ENCODE measurements at places on chromosomes 2 and 18.

- DNase-seq: no peak
Observed at GRCh38 chr18:10659000-10659399, 133.2 kb downstream of the NAPG start.

DNA sequence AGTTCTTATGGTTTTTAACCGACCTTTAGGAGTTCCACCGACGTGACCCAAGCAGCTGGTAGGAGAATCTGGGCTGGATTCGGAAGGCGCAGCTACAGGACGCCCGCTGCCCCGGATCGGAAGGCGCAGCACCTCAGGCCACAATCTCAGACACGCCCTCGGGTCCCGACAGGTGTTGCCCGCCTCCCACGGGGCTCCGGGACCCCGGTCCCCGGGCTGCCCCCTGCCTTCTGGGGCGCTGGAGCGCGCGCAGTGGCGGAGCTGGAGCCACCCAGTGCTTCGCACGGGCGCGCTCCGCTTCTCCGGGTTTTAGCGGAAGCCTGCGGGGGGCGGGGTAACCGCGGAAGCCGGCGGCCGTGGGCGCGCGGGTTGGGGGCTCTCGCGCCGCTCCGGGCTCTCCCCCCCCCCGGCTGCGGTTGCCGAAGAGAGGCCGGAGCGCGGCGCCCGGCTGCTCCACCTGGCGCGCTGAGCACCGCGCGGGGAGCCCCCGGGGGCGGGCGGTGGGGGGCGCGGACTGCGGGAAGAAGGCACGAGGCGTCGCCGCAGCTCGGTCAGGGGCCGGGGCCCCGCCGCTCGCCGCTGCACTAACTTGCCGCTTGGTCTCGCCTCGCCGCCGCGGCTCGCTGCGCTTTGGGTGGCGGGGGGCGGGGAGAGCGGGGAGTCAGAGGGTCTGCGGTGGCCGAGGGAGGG, 718.8 kb downstream of the DPP10 start:
- DNase-seq: no peak

DNA sequence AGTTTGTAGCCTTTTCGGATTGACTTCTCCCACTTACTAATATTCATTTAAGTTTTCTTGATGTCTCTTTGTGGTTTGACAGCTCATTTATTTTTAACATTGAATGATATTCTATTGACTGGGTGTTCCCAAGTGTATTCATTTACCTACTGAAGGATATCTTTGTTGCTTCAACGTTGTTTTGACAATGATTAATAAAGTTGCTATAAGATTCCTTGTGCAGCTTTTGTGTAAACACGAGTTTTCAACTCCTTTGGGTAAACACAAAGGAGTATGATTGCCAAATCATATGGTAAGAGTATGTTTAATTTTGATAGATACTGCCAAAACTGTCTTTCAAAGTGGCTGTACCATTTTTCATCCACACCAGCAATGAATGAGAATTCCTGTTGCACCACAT, 1200.9 kb downstream of the DSC3 start:
- DNase-seq: no peak

DNA sequence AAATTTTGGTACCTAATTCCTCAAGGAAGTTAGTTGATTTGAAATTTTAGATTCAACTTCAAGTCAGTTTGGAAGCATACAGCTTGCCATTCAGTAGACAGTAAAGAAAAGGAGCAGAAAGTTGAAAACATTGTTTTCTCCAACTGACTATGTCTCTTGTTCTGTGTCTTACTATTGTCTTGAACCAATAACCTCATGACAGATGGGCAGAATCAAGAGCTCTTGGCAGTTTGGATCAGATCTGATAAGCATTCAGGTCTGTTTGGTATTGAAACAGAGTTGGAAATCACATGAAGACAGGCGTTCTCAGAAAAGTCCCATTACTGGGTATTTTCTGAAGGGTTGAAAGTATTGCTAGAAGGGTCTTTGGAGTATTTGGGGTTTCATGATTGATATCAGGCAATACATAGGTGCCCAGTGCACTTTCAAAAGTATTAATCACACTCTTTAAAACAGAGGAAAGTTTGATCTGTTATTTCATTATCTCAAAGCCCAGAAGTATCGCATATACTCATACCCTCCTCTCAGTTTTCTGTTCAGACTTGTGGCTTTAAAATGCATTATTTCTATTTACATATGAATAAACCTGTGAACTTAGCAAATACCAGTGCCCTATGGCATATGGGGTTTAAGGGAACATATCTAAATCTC, 428.4 kb upstream of the ZEB2 start:
- DNase-seq: no peak

- no peak for DNase-seq
Observed at GRCh38 chr18:60966876-60967275, 366.4 kb upstream of the CDH20 start.

DNA sequence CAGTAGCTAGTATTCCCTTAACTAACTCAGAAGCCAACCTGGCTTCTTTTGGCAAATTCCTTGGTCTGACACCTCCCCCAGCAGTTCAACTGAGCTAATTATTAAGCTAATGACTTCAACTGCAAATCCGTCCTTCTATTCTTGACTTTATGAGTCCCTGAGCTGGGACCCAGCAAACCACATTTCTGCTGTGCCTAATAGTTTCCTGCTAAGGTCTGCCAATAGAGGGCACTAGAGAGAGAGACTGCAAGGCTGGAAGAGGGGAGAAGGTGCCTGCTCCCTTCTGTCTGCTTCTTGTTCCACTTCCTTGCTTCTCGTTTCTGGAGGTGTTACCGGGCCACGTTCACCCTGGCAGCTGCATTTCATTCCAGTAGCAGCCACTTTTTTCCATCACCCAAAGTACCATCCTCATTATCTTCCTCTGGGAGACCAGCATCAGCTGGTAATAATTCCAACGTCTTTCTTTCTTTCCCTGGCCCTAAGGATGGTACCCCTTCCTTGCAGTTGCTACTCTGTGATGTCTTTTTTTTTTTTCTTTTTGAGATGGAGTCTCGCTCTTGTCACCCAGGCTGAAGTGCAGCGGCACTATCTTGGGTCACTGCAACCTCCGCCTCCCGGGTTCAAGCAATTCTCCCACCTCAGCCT, 352.0 kb downstream of the TNS1 start:
- DNase-seq: no peak

DNA sequence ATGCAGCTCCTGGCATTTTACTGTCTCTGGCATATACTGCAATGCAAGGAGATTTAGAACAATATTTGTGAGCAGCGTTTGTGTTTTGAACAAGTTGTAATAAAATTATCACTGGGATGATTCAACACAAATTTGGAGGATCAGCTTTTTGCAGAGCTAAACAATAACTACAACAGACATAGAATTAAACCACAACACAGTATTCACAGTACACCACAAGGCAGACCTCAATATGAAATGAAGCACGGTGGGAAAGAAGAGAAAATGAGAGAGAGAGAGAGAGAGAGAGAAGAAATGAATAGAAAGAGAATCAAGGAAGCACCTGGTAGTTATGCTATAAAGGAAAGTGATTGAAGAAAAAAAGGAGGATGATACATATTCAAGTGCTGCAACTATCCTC, 39.4 kb downstream of the HOXD1 start:
- no peak for DNase-seq

GRCh38 chr2:134433469-134433868, 179.6 kb downstream of the MGAT5 start:
- DNase-seq: no peak

- DNase-seq: no peak
Observed at GRCh38 chr2:9139491-9140443, 66.8 kb upstream of the ASAP2 start.

DNA sequence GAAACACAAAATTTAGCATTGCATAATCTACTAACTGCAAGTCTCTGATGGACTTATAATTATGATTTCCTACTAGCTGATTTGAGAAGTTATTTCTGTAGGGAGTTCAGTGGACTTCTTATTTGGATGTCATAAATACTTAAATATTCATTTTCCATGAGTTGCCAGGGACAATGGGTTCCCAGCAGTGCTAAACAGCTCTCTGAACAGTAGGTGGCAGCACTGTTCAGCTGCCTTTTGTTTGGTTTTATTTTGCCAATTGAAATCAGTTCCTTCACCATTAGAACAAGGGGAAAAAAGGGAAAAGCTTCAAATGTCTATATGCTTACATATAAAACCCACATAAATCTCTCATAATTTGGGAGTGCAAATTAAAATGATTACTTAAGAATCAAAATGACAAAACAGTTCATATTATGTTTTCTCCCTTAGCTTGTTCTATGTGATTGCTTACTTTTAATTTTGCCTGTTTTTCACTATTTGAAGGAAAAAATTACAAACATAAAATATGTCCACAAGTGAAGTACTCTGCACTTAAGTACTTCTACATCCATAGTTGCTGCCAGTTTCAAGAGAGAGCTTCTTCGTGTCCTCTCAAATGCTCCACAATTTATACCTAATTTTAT, 898.9 kb downstream of the CPS1 start:
- no peak for DNase-seq

DNA sequence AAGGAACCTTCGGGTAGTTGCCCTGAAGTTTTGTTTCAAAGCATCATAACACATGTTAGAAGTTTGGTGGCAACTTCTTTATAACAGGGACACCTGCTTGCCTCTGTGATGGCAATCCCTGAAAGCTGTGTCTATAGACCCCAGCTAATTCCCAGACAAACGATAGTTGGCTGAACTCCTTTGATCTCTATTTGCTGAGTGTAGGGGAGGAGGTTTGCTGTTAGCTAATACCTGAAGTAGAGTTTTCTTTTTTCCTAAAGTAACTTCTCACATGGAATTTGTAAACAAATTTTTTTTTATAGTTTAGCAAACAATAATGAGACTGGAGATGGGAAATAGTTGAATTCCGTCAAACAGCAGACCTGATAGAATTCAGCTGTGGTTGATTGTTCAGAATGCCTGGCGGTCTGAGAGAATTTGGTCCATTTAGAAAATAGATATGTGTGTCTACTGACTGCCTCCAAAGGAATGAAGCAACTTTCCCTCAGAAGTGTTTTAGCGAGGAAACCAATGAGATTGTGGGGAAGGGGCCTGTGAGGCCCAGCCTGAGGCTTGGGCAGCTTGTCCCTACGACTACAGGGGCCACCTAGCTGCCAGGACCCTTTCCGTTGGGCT, 123.5 kb upstream of the EPAS1 start:
- DNase-seq: no peak

Measured in HS-27A (cell line).